ENCODE measurements at places on chromosomes 12 and 14. TPM values are rescaled to one million over a fixed set of nuclear protein-coding genes. Genes with fewer than 3 reads are reported as not detected.

The SYCP3 gene
- 0.12 TPM for total RNA-seq

The YEATS4 gene
- total RNA-seq = 38.1 TPM

The KLHL33 gene
- not detected for total RNA-seq

The SLC10A1 gene
- total RNA-seq = not detected

The ASCL1 gene
- total RNA-seq = not detected

The FSCB gene
- total RNA-seq = not detected

The P2RX2 gene
- not detected for total RNA-seq

The HOXC12 gene
- total RNA-seq = not detected

The PITPNM2 gene
- total RNA-seq = 12.5 TPM

The CISTR gene
- not detected for total RNA-seq

The DIO2 gene
- total RNA-seq = 15.2 TPM

The GPD1 gene
- total RNA-seq = 0.39 TPM

The PAX9 gene
- 2.7 TPM for total RNA-seq

The DACT1 gene
- total RNA-seq = 0.78 TPM

The SYNJ2BP gene
- total RNA-seq = 10.4 TPM

The ACOT6 gene
- total RNA-seq = not detected
